ENCODE measurements at places on chromosomes 12 and 14.

DNA sequence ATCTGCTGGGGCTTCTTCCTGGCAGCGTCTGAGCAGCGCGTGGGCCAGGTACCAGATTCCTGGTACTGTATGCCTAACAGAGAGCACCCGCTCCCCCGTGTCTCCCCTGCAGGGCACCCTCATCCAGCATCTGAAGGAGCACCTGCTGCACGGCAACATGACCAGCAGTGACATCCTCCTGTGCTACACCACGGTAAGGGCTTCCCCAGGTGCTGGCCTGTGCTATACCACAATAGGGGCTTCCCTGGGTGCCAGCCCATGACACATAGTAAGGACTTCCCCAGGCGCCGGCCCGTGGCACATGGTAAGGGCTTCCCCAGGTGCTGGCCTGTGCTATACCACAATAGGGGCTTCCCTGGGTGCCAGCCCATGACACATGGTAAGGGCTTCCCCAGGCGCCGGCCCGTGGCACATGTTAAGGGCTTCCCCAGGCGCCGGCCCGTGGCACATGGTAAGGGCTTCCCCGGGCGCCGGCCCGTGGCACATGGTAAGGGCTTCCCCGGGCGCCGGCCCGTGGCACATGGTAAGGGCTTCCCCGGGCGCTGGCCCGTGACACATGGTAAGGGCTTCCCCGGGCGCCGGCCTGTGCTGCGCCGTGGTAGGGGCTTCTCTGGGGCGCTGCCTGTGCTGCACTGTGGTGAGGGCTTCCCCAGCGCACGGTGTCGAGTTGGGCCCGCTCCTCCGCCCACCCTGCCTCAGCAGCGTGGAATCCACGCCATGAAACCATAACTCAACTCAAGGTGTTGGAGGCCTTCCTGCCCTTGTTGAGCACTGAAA is 49.3 kb downstream of the AACS start:
- no peak for DNase-seq

DNA sequence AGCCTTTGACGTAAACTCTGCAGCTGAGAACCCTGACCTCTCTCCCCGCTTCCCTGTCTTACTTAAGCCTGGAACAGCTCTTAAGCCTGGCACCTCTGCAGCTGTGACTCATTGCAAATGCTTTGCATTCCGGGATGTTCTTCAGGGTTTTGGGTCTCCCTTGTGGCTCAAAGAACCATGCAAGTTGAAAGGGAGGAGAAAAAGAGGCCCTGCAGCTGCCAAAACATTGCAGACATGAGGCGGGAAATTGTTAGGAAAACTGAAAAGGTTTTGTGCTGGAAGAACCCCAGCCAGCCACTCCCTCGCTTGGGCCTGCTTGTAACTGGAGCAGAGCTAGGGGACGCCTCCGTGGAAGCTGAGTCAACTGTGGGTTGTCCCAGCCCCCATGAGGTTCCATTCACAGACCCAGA is 60.2 kb upstream of the FERMT2 start:
- peak; percentile 89 for DNase-seq

DNA sequence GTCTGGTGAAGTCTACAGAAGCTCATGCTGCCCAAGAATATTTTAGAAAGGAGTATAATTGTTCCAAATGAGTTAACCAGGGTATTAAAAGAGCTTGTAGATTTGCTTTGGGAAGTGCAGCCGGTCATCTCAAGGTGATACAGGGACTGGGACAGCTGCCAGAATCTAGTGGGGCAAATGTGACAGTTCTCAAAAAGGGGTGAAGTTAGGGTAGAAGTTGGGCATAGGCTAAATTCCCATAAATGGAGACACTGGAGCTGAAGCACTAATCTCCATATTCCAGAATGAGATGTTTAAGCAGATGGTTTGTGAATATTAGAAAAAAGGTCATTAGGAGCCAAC is 94.7 kb downstream of the ANO6 start:
- no peak for DNase-seq

GRCh38 chr12:44428825-44429224 is 447.3 kb downstream of the NELL2 start:
- no peak for DNase-seq

DNA sequence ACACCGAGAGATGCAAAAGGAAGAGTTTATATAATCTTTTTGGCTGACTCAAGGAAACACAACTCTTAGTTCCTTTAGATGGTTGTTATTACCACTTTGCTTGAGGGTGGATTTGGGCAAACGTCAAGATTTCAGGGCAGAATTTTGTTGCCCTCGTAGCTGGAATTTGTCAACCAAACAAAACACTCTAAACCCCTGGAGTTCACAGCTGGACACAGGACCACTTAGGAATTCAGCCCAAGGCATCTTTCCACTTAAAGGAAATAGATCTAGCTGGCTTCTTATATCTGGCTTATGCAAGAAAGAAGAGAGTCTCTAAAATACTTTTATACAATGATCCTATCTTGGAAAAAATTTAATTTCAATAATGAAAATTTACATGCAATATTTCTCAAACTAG is 237.8 kb upstream of the LRIG3 start:
- no peak for DNase-seq

- DNase-seq: peak; percentile 90
Observed at GRCh38 chr12:27331291-27331926, 1.2 kb upstream of the BMAL2 start.

- DNase-seq: no peak
Observed at GRCh38 chr14:103343905-103344797, 10.1 kb downstream of the EIF5 start.

DNA sequence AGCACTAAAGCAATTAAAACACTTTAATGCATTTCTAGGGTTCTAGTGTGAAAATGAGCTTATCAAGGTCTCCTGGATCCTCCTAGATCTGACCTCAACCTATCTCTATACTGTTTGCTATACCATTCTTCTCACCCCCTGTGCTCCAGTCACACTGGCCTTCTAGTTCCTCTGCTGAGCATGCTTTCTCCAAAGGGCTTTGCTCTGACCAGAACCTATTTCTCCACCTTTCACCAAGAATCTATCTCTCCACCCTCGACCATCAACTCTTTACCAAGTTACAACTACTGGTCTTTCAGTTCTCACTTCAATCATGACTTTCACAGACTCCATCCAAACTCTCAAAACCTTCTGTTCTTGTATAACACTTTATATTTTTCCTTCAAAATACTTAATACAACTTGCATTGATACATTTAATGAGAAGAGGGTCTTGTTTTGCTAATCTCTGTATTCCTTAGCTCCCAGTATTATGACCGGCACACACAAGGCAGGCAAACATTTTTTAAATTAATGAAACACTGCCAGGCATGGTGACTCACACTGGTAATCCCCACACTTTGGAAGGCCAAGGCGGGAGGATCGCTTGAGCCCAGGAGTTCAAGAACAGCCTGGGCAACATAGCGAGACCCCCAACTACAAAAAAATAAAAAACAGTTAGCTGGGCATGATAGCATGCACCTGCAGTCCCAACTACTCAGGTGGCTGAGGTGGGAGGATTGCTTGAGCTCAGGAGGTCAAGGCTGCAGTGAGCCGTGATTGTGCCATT is 22.8 kb downstream of the PPP1R12A start:
- peak; percentile 59 for DNase-seq

GRCh38 chr12:13044002-13044905 is at the start of gene FAM234B:
FAM234B (plus strand) TSS chr12:13044381; CDS start chr12:13044404, 23 bp downstream.
- peak; percentile 85 for DNase-seq

- no peak for DNase-seq
Observed at GRCh38 chr12:11150832-11151231, 16.4 kb upstream of the TAS2R30 start.

- DNase-seq: no peak
Observed at GRCh38 chr14:19771895-19772430, 1.3 kb upstream of the OR4M1 start.

DNA sequence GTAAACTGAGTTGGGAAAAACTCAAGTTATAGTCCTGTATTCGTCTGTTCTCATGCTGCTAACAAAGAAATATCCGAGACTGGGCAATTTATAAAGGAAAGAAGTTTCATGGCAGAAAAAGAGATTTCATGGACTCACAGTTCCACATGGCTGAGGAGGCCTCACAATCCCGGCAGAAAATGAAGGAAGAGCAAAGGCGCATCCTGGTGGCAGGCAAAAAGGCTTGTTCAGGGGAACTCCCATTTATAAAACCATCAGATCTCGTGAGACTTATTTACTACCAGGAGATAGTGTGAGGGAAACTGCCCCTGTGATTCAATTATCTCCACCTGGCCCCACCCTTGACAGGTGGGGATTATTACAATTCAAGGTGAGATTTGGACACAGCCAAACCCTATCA is 292.6 kb upstream of the SYT1 start:
- no peak for DNase-seq

GRCh38 chr12:39448038-39448437 is 5.1 kb upstream of the KIF21A start:
- no peak for DNase-seq

DNA sequence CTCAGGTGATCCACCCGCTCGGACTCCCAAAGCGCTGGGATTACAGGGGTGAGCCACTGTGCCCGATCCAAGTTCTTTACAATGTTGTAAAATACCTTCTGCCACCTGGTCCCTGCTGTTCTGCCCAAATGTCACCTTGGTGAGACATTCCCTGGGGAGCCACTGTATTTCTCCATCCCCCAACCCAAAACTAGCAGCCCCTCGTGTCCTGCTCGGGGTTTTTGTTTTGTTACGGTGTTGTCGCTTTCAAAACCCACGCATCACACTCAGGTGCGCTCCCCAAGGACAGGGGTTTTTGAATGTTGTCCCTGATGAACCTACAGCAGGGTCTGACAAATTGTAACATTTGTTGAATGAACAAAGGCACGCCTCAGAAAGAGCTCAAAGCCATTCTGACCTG is 37.4 kb downstream of the CAMKK2 start:
- DNase-seq: no peak

DNA sequence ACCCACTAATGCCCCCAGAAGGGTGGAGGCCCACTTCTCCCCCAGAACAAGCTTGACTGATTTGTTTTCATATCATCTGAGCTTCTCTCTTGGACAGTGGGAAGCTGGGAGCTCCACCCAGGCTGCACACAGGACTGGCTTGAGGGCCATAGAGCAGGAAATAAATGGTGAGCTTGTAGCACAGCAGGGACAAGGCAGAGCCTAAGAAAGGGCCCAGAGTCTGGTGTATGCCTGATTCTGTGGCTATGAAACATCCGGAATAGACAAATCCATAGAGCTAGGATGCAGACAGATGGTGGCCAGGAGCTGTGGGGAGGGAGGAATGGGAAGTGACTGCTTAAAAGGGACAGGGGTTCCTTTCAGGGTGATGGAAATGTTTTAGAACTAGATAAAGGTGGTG is 79.0 kb downstream of the ARL6IP4 start:
- no peak for DNase-seq

GRCh38 chr14:68924186-68925158 is 54.6 kb downstream of the ACTN1 start:
- DNase-seq: no peak

- DNase-seq: no peak
Observed at GRCh38 chr14:32968972-32969544, 30.4 kb downstream of the NPAS3 start.

- no peak for DNase-seq
Observed at GRCh38 chr12:101642115-101643067, 47.6 kb downstream of the MYBPC1 start.

DNA sequence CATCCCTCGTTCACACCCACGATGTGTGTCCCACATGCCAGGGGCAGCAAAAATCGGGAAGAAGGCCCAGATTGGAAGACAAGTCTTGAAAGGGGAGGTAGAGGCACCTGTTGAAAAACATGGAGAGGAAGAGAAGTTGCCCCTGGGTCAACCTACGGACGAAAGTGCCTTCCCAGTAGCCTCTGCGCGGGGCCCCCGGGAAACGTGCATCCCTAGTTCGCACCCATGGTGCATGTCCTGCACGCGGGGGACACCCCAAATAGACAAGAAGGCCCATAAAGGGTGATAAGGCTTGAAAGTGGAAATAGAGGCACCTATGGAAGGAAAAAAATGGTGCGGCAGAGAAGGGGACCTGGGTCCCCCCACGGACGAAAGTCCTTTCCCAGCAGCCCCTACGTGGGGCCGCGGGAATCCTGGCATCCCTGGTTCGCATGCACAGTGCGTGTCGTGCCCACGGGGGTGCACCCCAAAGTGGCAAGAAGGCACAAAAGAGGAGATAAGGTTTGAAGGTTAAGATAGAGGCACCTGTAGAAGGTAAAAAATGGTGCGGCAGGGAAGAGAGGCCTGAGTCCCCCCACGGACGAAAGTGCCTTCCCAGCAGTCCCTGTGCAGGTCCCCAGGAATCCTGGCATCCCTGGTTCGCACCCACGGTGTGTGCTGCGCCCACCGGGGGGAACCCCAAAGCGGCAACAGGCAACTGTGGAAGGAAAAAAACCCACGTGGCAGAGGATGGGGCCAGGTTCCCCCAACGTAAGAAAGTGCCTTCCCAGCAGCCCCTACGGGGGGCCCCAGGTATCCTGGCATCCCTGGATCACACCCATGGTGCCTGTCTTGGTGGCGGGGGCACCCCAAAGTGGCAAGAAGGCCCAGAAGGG is 278.3 kb downstream of the ALG10 start:
- DNase-seq: no peak

GRCh38 chr14:91232052-91232451 is 12.5 kb downstream of the GPR68 start:
- no peak for DNase-seq

DNA sequence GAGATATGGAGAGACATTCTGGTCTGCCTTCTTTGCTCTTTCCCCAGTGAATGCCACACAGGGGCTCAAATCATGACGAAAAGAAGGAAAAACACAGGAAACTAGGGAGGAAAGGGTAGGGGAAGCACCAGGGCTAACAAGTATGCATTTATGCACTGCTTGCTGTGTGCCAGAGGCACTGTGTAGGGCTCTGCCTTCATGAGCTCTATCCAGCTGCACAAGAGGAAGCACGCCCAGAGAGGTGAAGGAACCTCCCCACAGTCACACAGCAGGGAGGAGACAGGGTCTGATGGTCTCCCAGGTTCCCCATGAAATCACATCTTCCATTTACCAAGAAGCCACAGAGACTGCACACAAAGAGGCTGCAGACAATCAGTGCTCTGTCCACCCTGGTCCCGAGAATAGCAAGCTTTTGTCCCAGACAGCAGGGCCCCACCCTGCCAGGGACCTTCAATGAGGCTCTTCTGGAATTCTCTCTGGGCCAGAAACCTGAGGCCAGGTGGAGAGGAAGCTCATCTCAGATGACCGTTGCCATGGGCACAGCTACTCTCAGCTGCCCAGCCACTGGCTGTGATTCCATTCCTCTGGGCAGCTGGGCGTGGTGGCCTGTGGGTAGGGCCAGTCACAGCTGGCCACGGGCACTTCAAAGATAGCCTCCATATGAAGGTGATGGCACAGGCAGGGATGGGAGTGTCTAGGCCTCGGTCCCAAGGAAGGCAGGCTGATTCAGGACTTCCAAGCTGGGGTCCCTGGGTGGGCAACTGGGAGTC is 7.3 kb upstream of the TRPV4 start:
- peak; percentile 26 for DNase-seq

- no peak for DNase-seq
Observed at GRCh38 chr12:75086091-75087038, 123.3 kb downstream of the KCNC2 start.
